ENCODE measurements at places on chromosomes 4 and X.

DNA sequence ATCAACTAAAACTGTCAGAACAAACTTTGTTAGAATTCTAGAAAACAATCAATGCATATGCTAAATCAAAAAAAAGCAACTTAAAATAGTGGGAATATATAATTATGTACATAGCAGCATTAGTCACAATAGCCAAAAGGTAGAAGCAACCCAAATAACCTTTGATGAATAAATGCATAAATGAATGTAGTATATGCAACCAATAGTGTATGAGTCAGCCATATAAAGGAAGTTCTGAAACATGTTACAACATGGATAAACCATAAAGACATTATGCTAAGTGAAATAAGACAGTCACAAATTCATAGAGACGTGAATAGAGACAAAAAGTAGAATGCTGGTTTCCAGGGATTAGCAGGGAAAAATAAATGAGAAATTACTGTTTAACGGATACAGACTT, 762.8 kb upstream of the INTU start:
- no peak for DNase-seq

DNA sequence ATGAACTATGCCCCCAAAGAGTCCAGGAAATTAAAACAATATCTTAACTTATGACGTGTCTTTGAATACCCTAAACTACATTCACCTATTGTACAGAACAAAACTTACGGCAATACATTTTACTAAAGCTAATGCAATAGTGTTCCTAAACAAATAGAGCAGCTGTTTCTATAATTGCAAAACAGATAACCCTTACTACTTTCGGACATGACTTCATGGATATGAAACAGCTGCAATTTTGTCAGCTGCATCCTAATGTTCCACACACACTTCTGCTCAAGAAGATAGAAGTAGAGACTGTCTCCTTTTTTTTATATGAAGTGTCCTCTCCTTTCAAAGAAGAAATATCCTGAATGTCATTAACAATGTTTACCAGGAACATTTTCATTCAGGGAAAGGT, 174.9 kb downstream of the ACTRT1 start:
- no peak for DNase-seq

- DNase-seq: no peak
Measured at GRCh38 chr4:98583265-98583664, 75.1 kb downstream of the TSPAN5 start.

GRCh38 chr4:111814961-111815360, 330.3 kb upstream of the FAM241A start:
- no peak for DNase-seq

DNA sequence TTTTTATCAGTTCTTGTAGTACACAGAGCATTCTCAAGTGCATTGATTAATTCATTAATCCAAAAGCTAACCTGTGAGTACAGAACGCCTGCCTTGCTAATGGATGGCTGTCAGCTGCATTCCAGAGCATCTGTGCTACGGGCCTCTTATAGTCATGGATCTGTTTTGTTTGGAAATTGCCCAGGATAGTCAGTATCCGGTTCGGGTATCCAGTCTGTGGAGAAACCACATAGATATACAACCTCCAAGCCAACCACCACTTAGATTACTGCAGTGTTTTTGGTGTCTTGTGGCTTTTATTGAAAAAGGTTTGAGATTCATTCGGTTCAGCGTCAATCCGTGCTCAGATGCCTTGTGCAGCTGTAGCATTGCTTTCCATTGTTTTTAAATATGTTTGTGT, 4.0 kb downstream of the LAP3 start:
- no peak for DNase-seq

- DNase-seq: no peak
Measured at GRCh38 chr4:2006956-2007653, 1.7 kb downstream of the NELFA start.

- no peak for DNase-seq
Measured at GRCh38 chr4:114698231-114698630, 99.6 kb downstream of the UGT8 start.

DNA sequence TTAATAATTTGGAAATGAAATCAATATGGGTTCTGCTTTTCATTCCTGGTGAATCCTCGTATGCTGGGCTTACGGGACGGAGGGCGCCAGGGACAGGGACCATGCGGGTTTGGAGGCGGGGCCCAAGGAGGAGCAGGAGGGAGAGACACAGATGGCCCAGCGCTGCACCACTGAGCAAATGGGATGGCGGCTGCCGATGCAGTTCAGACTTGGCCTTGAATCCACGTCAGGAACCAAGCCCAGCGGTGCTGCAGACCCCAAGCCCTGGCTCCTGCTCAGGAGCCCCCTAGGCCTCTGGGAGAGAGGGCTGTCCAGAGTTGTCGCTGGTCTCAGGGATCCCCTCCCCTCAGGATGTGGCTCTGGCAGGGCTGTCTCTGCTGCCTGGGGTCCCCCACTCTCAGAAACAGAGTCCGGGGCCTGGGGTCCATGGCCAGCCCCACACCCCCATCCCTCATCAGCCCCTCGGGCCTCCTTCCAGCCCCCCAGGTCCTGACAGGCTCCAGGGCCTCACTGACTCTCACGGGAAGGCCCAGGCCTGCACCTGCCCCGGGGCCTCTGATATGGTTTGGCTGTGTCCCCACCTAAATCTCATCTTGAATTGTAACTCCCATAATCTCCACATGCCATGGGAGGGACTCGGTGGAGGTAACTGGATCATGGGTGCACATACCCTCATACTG, 75.2 kb downstream of the FAM53A start:
- DNase-seq: no peak

DNA sequence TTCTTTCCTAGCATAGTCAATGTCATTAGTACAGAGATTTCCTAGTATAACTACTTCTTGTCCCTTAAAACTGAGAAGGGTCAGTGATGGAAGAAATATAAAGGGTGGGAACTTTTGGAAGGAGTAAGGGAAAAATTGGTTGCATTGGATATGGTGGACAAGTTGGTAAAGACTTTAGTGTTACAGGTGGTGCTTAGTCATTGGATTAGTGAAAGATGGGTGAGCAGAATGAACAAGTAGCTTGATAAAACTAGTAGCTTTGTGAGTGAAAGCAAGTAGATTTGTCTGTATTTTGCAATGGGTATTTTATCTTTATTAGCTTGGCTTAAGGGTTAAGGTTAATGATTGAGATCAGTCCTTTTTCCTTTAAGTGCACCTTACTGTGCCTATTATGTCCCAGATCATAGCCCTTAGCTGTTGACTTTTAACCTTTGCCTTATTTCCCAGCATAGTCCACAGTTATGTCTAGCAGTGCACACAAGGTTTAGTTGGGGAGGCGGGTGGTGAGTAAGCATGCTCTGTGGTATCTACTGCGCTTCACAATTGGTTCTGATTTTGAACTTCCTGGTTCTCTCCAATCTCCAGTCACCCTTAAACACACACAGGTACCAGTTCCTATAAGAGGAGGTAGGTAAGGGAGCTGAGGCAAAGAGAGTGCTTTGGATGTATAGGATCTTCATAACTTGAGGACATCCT, 9.5 kb downstream of the WDR44 start:
- DNase-seq: no peak

DNA sequence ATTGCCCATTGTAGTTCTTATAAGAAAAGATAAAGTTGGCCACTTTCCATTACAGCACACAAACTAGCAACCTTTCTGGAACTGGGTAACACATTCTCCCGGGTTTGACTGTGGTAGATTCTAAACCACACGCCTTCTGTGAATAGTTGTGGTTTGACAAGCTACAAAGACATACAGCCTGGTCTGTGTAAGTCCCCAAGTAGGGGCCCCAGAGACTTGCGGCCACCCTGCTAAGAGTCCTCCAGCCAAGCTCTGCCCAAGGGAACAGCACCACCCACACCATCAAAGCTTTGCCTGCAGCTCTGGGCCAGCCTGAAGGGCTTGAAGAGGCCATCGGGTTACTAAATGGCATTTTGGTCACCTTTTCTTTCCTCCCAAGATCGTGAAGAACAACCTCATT, 203.4 kb downstream of the MAML3 start:
- DNase-seq: peak; percentile 72

DNA sequence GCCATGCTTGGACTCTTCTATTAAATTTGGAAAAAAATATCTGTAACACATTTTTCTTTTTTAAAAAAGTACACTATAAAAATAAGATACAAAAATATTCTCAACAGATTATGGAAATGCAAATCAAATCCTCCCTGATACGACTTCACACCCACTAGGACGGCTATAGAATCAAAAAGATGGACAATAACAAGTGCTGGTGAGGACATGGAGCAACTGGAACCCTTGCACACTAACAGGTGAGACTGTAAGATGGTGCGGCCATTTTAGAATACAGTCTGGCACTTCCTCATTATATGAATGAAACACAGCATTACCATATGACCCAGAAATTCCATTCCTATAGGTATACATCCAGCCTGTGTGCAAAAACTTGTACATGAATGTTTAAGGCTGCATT, 83.6 kb downstream of the GATB start:
- no peak for DNase-seq

- DNase-seq: no peak
Measured at GRCh38 chrX:95427389-95427788, 1257.3 kb upstream of the DIAPH2 start.

DNA sequence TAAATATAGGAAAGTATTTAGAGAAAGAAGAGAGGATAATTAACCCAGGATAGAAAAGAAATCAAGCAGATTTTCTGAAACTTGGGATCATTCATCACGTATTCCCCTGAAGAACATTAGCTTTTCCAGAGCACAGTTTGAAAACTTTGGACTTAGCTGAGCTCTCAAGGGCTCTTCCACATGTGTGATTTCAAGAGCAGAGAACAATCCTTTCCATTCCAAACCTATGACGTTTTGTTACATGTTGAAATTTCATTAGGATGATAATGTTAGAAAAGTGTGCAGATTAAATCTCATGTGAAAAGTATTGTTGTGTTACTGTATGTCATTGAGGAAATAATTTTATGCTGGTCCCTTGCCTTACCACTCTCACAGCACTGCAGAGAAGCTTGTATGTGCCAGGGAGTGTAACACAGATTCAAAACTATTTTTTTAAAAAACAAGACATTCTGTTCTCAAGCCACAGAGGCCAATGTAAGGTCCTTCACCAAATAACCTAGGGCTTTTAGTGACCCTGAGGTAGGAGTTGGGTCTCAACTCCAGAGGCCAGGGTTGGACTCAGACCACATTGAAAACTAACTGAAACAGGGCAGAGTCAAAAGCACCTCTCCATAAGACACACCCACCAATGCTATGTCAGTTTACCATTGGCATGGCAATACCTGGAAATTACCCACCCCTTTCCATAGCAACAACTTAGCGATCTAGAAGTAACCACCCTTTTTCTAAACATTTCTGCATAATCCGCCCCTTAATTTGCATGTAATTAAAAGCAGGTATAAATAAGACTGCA, 141.3 kb downstream of the ANXA5 start:
- DNase-seq: no peak

- DNase-seq: no peak
Measured at GRCh38 chr4:150579551-150580234, 2.3 kb upstream of the MAB21L2 start.

DNA sequence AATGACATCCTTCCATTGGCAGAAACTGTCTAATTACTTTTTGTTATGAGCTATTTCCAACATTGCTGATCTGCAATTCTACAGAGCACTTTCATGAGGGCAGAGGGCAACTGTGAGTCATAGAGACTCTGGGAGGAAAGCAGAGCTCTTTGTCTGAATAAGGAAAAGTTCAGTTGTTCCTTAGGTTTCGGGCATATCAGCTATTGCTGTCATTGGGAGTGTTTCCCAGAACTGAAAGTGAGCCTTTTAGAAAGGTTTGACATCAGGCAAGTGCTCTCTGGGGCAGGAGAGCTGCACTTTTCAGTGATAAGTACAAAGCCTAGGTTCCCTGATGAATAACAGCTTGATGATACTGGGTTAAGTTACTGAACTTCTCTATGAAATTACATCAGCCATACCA, 119.2 kb upstream of the EDNRA start:
- DNase-seq: no peak

- no peak for DNase-seq
Measured at GRCh38 chrX:66193821-66194220, 29.8 kb downstream of the HEPH start.

DNA sequence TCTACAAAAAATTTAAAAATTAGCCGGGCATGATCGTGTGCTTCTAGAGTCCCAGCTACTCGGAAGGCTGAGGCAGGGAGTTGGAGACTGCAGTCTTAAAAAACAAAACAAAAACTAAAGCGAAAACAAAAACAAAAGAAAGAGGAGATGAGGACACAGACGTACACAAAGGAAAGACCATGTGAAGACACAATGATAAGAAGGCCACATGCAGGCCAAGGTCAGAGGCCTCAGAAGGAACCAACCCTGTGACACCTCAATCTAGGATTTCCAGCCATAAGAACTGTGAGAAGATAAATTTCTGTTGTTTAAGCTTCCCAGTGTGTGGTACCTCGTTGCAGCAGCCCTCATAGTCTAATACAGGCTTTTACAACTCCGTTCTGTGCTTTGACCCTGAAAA, 177.0 kb upstream of the ATP6AP2 start:
- no peak for DNase-seq

GRCh38 chrX:49155900-49156837, 6.4 kb upstream of the MAGIX start:
- peak; percentile 67 for DNase-seq

GRCh38 chr4:35516102-35516501, 728.2 kb downstream of the ARAP2 start:
- DNase-seq: no peak

GRCh38 chrX:125340490-125340889, 20.8 kb downstream of the TEX13C start:
- DNase-seq: no peak

- no peak for DNase-seq
Measured at GRCh38 chr4:148120216-148120615, 322.0 kb downstream of the NR3C2 start.

- DNase-seq: peak; percentile 17
Measured at GRCh38 chrX:17535229-17535628, 160.2 kb downstream of the NHS start.

- no peak for DNase-seq
Measured at GRCh38 chr4:3342182-3342854, 49.5 kb downstream of the RGS12 start.

GRCh38 chr4:163542275-163542674, 47.8 kb downstream of the TMA16 start:
- no peak for DNase-seq

DNA sequence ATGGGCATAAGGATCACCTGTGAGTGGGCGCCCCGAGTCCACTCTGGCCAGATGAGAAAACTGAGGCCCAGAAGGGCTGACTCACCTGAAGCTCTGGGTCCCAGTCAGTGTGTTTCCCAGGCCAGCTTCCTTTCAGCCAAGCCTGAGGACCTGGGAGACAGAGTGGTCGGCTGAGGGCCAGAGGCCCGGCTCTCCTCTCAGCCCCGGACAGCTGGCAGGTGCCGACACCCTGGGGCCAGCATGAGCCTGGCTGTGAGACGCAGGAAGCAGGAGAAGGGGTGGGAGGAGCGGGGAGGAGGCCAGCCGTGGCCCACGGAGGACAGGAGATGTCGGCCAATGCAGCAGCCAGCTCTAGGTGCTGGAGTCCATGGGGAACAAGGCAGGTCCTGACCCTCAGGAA, 28.9 kb downstream of the ATP2B3 start:
- DNase-seq: no peak

GRCh38 chr4:69986663-69987062, 9.1 kb upstream of the STATH start:
- no peak for DNase-seq

- peak; percentile 68 for DNase-seq
Measured at GRCh38 chrX:3699821-3700381, 13.5 kb downstream of the PRKX start.

All from Jurkat, Clone E6-1 (cell line).